ENCODE measurements at places on chromosomes 12 and 14.

DNA sequence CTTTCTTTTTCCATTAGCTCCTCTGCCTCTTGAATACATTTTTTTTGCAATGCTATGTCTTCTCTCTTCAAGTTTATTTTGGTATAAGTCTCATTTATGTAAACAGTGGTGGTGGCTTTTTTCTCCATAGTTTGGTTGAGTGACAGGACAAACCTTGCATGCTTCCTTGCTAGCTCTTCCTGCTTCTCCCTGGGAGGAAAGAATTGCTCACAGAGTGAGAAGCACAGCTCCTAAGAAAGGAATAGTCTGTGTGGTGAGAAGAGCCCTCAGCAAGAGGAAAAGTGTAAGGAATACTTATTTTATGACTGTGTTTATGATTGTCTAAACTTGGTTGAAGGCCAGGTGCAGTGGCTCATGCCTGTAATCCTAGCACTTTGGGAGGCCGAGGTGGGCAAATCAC, 11.5 kb downstream of the CCDC175 start:
- DNase-seq, result no peak

- DNase-seq, result no peak
These were observed 28.7 kb downstream of the PHETA1 start for GRCh38 chr12:111340231-111340630.

GRCh38 chr12:94133964-94134795, 14.2 kb upstream of the PLXNC1 start:
- no peak for DNase-seq

DNA sequence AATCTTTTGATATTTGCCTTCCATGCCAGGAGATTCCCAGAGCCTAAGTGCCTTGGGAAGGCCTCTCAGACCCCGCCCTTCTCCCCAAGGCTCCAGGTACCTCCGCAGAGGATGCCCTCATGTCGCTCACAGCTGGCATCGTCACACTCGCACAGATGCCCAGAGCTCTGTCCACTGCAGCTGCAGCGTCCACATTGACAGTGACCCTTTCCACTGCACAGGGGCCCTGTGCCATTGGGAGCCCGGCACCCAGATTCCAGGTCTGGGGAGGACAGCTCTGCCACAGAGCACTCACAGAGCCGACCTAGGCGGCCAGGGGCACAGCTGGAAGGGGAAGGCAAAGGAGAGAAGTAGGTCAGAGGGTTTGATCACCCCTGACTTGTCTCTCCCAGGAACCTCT, 12.3 kb upstream of the CSAD start:
- no peak for DNase-seq

DNA sequence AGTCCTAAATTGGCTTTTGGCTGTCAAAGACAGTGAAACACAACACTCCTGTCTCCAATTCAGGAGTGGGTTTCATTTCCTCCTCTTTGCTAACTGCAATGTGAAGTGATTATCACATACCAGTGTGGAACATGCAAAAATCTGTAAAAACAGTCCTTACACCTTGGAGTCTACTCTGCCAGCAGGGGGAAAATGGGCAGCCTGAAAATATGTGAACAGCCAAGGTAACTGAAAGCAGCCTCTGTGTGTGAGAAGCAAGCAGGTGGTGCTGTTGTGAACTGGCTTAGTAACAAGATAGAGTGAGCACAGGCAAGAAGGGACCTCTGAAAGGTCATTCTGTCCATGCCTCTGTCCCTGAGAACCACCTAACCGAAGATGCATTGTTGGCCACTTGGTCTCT, 6.0 kb downstream of the PRMT8 start:
- DNase-seq, result no peak

GRCh38 chr14:41859336-41859735, 252.7 kb downstream of the LRFN5 start:
- DNase-seq, result peak; percentile 73

DNA sequence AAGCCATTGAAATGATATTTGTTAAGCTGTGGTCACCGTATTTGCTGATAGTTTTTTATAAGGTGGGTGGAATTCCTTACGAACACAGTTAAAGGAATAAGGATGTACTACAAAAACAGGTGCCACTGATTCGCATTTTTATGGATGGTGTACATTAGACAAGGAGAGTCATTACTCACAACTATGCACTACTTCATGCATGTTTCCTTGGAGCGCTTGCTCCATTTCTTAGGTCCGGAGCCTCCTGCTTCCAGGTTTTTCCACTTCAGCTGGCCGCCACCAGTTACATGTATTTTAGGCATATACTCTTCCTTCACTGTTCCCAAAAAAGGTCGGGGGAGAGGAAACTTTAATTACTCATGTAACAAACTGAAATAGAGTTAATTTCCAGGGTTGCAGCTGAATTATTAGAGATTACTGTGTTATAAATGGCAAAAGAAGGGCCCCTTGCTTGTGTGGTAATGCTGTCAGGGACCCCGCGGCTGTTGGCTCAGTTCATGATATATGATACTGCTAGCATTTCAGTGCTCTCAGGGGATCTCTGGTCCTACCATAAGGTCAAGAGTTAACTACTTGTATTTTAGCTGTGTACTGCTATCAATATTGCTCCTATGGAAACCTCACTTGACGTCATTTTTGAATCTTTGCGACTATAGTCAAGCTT, 454.7 kb downstream of the NPAS3 start:
- no peak for DNase-seq

DNA sequence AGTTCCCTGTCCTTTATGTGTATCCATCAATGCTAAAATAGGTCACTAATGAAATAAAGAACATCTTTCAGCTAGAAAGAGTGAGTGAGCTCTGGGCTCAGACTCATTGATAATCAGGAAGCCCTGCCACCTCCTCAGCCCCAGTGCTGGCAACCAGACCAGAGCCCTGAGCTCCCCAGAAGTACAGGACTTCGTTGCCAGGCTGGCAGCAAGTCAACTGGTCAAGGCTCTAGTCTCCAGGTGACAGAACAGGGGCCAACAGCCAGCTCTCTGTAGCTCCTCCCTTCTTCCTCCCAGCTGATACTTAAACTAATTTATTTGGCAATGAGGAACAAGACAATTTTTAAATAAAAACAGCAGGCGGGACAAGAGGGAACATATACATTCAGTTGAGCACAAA, 145.3 kb downstream of the EGLN3 start:
- no peak for DNase-seq

DNA sequence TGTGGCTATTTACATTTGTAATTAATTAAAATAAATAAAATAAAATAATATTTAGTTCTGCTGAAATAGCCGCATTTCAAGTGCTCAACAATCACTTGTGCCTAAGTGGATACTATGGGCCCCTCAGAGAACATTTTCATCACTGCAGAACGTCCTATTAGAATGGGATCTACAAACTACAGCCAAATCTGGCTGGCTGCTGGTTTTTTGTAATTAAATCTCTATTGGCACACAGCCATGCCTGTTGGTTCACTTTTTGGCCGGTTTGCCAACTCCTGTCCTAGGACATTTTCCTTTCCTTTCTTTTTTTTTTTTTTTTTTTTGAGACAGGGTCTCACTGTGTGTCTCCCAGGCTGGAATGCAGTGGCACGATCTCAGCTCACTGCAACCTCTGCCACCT, 9.8 kb downstream of the CCDC63 start:
- no peak for DNase-seq

DNA sequence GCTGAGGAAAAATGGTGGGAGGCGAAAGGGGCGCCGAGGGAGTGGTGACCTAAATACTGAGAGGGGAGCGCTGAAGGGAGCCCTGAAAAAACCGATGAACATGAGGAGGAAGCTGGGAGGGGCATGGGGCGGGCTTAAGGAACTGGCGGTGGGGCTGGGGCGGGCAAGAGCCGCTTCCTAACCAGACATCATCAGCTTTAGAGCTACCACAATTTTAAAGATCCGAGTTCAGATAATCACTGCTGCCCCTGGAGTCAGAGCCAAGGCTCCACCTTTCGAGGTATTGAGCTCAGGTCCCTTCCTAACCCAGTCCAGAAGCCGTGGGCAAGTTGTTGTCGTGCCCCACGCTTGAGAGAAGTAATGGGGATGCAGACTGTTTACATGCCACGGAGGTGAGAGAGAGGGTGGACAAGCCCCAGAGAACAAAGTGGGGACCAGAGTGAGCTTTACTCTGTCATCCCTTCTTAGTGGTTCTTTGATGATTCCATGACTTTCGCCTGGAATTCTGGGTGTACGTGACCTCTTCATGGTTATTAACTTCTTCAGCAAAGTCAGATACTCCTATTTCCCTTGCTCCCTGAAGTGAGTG, 393 bp downstream of the ORMDL2 start:
- DNase-seq, result no peak

GRCh38 chr14:53564870-53565269, 391.8 kb downstream of the BMP4 start:
- peak; percentile 18 for DNase-seq

- no peak for DNase-seq
These were observed 106.4 kb downstream of the EFCAB11 start for GRCh38 chr14:89848165-89848564.

- peak; percentile 4 for DNase-seq
These were observed 42.8 kb upstream of the CPSF6 start for GRCh38 chr12:69196302-69197288.

GRCh38 chr14:60977847-60978246, 3.0 kb downstream of the TRMT5 start:
- no peak for DNase-seq

- DNase-seq, result no peak
These were observed 15.5 kb upstream of the CLEC2A start for GRCh38 chr12:9947674-9948073.

DNA sequence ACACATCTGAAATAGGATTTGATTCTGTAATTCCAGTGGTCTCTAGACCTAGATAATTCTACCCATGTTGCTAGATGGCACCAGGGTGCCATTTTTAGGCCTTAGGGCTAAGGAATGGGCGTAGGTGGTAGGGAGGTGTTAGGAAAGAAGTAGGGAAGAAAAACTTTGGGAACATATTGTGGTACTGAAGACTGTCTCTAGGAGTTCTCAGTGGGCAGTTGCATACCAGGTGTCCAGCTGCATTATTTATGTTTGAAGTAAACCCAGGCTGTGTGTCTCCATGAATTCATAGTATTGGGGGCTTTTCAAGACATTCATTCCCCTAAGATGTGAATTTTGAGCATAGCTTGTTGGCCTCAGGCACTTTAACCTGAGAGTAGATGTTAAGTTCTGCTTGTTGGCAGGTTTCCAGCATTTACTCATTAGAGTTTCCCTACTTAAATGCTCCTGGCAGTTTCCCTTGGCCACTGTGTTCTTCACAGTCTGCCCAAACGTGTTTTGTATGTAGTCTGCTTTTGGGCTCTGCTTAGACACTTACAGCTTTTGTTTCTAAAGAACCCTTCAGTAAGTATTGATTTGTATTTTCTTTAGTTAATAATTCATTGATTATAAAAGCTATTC, 31.5 kb upstream of the CCT2 start:
- DNase-seq, result no peak

DNA sequence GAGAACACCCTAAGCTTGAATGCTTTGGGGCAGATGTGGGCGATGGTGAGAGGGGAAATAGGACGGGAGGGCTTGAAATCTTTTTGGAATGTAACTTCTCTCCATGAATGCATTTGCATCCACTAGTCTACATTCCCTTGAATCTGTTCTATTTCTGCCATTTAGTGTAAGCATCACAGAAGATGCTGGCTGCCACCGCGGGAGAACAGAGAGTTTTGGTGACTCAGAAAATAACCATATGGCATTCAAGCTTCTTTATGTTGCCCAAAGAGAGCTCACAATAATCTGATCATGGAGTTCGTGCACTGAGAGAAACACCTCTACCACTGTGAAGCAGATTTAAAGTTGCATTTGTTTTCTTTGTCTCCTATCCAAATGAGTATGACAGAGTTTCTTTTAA, 52.6 kb upstream of the OTX2 start:
- DNase-seq, result no peak

GRCh38 chr12:43655586-43655985, 103.0 kb downstream of the PUS7L start:
- no peak for DNase-seq
